ENCODE measurements at places on chromosomes 1 and 21. TPM values are rescaled to one million over a fixed set of nuclear protein-coding genes. Genes with fewer than 3 reads are reported as not detected.

TSPAN1 gene
- total RNA-seq, result not detected

CHRM3 gene
- total RNA-seq, result not detected

SH2D2A gene
- 324 TPM for total RNA-seq

LRRC3 gene
- total RNA-seq, result 0.50 TPM

ARTN gene
- total RNA-seq, result not detected

HENMT1 gene
- 30.6 TPM for total RNA-seq

AMPD1 gene
- total RNA-seq, result not detected

CLDN8 gene
- total RNA-seq, result not detected

PLA2G2A gene
- not detected for total RNA-seq

CYP4Z1 gene
- not detected for total RNA-seq

AMY1C gene
- not detected for total RNA-seq

ATP6V1G3 gene
- total RNA-seq, result not detected

BCAR3 gene
- 6.5 TPM for total RNA-seq

CAPN9 gene
- not detected for total RNA-seq

EXO1 gene
- total RNA-seq, result 1.7 TPM

GPR3 gene
- total RNA-seq, result 0.87 TPM

SPRR4 gene
- not detected for total RNA-seq

CD101 gene
- total RNA-seq, result 3.1 TPM

IPO9 gene
- total RNA-seq, result 27.0 TPM

GNB1 gene
- total RNA-seq, result 285 TPM

ITGB2 gene
- total RNA-seq, result 1,250 TPM

VAMP4 gene
- 24.2 TPM for total RNA-seq

C1orf226 gene
- 0.13 TPM for total RNA-seq

GFI1 gene
- 46.0 TPM for total RNA-seq

IFI6 gene
- 34.8 TPM for total RNA-seq

Measured in natural killer cell (primary cell).